AG04450 (cell line): ENCODE measurements at places on chromosomes 1 and 21.

- DNase-seq: no peak
Measured at GRCh38 chr1:27166351-27166802, 11.5 kb upstream of the SLC9A1 start.

DNA sequence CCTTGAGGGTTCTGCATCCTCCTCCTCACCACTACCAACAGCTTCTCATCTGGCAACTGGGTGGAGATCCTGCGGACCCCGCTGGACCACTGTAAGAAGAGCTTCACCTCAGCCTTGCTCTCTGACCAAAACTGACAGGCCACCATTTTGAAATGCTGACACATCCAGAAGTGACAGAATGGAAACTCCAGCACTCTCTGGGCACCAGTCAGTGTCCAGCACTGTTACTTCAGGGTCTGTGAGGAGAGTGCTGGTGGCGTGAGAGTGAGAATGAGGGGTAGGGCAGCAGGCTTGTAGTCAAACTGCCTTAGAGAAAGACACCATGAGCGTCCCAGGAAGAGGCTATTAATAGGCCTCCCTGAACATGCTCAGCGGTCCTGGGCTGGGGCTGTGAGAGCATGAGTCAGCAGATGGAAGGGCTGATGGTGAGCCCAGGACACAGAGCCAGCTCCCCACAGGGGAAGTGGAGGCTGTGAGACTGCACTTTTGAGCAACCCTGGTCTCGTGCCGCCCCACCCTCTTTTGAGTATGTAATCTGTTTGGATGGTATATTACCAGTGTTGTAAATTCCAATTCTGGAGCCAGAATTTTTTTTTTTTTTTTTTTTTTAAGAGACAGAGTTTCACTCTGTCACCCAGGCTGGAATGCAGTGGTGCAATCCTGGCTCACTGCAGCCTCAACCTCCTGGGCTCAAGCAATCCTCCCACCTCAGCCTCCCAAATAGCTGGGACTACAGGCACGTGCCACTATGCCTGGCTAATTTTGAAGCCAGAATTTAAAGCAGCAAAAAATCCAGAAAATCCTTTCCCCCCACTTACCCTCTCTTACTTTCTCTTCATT is 34.4 kb upstream of the SLC30A1 start:
- DNase-seq: peak; percentile 75

DNA sequence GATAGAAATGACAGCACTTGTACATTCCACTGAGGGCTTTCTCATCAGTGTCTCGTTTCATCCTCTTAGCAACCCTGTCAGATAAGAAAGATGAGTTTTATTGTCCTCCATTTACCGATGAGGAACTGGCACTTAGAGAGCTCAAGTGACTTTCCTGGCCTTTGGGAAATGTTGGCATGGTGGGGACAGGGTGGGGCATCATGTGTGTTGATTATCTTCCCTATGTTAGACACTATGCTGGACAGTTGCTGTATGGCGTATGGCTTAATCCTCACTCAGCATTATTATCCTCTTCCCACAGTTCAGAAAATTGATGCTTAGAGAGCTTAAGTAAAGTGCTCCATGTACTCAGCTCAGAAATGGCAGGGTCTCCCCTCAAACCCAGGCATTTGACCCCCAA is 163.2 kb downstream of the CAMTA1 start:
- DNase-seq: no peak

DNA sequence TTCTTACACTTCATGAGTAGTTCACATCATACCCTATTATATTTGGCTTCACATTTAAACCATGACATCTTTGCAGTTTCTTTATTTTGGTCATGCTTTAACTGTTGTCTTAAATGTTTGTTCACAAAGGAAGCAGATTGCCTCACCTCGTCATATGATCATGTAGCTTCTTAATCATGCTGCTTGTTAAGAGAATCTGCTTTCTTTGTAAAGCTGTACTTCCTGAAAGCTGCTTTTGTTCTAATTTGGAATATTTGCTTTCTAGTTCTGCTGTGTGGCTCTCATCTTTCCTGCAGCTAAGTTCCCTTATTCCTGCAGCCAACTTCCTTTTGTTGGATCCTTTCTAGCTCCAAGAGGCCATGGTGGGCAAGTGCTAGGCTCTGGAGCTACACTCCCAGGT is 62.9 kb upstream of the SIM2 start:
- DNase-seq: no peak

- DNase-seq: no peak
Measured at GRCh38 chr1:205373022-205373797, 16.5 kb upstream of the KLHDC8A start.

GRCh38 chr1:214563881-214564280 is 12.5 kb upstream of the PTPN14 start:
- no peak for DNase-seq

DNA sequence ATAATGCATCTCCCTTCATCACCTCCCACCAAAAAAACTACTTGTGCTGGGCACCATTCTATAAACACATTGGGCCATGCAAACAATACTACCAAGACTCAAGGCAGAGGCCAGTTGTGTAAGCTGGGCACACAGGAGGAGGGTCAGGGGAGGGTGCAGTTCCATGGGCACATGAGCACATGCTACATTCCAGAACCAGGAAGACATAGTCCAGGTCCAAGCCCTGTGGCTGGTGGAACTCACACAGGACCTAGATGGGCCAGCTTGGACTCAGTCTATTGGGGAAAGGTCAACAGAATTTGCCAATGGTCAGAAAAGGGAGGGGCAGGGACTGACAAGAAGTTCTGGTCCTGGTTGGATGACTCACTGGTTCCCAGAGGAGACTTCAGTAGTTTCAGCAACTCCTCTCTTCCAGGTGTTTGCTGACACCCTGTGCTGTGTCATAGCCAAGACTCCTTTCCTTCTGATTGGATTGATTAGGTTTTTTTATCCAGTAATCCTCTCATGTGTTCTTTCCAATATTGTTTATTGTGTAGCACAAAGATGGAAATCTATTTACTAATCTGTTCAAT is 249.7 kb downstream of the C1orf94 start:
- no peak for DNase-seq

- no peak for DNase-seq
Measured at GRCh38 chr1:116577759-116578314, 7.0 kb upstream of the CD58 start.
